ENCODE measurements at places on chromosomes 2 and 18. TPM values are rescaled to one million over a fixed set of nuclear protein-coding genes. Genes with fewer than 3 reads are reported as not detected.

- DNase-seq, result no peak
These were observed 183.5 kb downstream of the PAX3 start for GRCh38 chr2:222115296-222115695.

Gene TMEM169
- 2.7 TPM for total RNA-seq

GRCh38 chr18:25810736-25811135 lies 279.7 kb downstream of the SS18 start:
- no peak for DNase-seq

- no peak for DNase-seq
These were observed 17.3 kb upstream of the FZD5 start for GRCh38 chr2:207787017-207787416.

DNA sequence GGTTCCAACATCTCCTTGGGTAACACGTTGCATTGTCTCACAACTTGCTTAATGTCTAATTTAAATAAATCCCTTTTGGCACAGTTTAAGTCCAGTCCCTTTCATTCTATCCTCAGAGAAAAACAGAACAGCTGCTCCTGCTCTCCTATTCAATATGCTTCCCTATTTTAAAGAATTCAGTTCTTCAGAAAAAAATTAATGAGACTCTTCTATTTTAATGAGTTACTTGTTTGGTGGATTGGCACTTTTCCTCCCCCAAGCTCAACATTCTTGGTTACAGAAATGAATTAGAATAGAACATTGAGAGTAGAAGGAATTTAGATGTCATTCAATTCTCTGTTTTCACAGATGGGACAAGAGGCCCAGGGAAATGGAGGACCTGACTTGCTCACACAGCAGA lies 116.9 kb upstream of the ATP8B1 start:
- no peak for DNase-seq

DNA sequence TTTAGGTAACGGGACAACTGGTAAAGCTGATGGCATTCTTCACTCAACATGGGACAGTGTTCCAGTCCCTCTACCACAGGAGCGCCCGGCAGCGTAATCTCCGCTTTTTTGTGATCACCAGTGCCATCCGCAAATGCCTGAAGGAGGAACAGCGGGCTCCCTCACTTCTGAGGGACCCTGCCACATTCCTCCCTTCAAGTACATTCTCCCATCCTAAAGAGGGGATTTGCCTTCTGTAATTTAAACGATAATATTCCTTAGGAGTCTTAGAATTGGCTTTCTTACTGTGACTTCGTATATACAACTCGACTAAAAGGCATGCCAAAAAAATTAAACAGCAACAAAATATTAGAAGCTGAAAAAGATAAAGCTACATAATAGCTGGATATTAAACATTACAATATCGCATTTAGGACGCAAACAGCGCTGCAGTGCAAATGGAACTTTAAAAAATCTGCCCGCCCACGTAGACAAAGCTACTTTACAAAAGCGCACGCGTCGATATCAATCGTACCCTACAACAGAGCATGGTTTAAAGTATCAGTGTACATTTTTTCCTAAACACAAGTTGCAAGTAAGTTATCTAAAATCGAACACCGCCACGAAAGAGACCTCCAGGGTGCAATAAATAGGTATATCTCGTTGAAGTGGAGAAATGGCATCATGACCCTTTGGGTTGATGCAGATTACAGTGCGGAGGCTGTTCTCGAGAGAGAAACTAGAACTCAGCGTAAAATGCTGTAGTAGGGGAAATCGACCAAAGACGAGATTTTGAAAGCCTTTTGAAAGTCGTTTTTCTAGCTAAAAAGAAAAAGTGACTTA lies 2.3 kb upstream of the VSNL1 start:
- DNase-seq, result no peak

DNA sequence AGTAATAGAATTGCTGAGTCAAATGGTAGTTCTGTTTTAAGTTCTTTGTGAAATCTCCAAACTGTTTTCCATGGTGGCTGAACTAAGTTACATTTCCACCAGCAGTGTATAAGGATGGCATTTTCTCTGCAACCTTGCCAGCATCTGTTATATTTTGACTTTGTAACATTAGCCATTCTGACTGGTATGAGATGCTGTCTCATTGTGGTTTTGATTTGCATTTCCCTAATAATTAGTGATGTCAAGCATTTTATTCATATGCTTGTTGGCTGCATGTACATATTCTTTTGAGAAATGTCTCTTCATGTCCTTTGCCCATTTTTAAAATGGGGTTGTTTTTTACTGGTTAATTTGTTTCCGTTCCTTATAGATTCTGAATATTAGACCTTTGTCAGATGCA lies 63.9 kb downstream of the LANCL1 start:
- no peak for DNase-seq

DNA sequence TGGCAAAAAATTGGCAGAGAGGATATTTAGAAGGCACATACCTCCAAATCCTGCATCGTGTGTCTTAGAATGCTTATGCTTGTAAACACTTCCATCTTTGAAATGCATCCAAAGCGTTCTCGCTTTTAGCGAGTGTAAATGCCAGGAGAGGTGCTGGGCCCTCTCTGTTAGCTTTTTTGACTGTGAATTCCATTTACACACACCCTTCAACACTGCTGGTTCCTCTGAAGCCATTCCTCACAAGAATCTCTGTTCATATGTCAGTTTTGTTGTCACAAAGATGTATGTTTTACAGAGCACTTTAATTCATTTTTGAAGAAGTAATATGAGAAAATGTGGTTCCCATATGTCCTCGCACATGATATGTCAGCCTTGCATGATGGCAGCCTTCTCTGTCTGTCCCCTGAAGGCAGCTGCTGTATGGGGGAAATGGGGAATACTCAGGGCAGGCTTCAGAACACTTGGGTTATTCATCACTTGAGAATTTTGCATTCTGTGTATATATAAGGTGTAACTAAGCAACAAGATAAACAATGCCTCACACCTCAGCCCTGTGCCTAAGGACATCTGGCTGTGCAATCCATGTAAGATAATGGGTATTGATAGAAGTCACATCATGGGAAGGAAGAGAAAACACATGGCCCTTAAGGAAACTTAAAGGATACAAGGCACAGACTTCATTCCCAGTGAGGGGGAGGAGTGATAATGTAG lies 52.3 kb downstream of the RAB27B start:
- DNase-seq, result no peak

Gene GCA
- total RNA-seq, result 27.1 TPM

- DNase-seq, result no peak
These were observed 80.9 kb downstream of the BCL2 start for GRCh38 chr18:63238693-63239075.

Gene STON1
- 34.1 TPM for total RNA-seq

Gene CHN1
- total RNA-seq, result 17.3 TPM

Gene CROCC2
- total RNA-seq, result 0.44 TPM

- DNase-seq, result no peak
These were observed 31.9 kb downstream of the C1QL2 start for GRCh38 chr2:119126650-119127049.

- no peak for DNase-seq
These were observed 41.5 kb upstream of the DSC1 start for GRCh38 chr18:31204166-31204565.

Gene ASIC4
- total RNA-seq, result not detected

- no peak for DNase-seq
These were observed 121.8 kb downstream of the CDC42EP3 start for GRCh38 chr2:37549598-37549997.

- no peak for DNase-seq
These were observed 51.7 kb downstream of the ARHGAP28 start for GRCh38 chr18:6781142-6781714.

Gene IFIH1
- 12.9 TPM for total RNA-seq

DNA sequence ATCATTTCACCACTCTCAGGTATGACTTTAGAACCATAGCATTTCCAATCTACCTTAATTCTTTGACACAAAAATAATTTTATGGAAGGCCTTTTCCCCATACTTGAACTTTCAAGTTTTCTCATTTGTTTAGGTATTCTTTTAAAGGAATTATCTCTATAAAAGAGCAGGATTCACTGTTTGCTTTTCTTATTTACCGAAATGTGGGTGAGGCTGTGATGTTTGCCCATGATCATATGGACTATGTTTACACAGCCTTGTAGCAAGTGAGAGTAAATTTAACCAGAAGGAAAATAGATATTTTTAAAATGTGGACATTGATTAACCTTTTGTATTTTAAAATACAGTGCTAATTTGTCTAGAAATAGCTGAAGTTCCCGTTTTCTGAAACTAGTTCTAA lies 26.3 kb downstream of the CAB39 start:
- DNase-seq, result no peak

Gene IL1F10
- total RNA-seq, result not detected

DNA sequence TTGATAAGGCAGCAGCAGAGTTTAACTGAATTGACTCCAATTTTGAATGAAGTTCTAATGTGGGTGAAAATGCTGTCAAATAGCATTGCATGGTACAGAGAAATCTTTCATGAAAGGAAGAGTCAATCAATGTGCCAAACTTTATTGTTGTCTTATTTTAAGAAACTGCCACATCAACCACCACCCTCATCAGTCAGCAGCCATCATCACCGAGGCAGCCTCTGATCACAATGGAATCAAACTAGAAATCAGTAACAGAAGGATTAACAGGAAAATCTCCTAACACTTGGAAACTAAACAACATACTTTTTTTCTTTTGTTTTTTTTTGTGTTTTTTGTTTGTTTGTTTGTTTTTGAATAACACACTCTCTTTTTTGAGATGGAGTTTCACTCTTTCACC lies 9.9 kb downstream of the DNAJC27 start:
- no peak for DNase-seq

GRCh38 chr2:224841910-224842309 lies 125.7 kb upstream of the CCDC195 start:
- DNase-seq, result no peak

GRCh38 chr2:65931056-65931455 lies 498.7 kb upstream of the SPRED2 start:
- no peak for DNase-seq

All from tibial nerve (tissue), 4 donors.